AG09309 (cell line): ENCODE measurements at places on chromosomes 2 and 18.

GRCh38 chr2:71896385-71897136 lies 251.1 kb downstream of the CYP26B1 start:
- DNase-seq, result no peak

GRCh38 chr18:43961722-43962121 lies 684.4 kb upstream of the SYT4 start:
- DNase-seq, result no peak

DNA sequence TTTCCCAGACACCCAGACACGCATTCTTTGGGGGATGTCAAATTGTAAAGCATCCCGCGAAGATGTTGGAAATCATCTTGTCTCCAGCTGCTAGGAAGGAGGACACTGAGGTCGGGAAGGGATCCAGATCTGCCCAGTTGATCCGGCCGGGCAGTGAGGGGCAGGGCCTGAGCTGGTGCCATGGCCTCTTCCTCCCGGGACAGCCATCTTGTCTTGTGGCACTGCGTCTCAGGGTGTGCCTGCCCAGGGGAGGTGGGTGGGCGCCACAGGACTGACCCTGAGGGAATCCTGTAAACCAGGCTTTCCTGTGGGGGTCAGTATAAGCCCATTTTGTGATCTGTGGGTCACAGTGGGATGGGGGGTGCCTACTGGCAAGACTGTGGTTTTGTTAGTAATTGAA lies 10.1 kb downstream of the TRAF3IP1 start:
- DNase-seq, result no peak

DNA sequence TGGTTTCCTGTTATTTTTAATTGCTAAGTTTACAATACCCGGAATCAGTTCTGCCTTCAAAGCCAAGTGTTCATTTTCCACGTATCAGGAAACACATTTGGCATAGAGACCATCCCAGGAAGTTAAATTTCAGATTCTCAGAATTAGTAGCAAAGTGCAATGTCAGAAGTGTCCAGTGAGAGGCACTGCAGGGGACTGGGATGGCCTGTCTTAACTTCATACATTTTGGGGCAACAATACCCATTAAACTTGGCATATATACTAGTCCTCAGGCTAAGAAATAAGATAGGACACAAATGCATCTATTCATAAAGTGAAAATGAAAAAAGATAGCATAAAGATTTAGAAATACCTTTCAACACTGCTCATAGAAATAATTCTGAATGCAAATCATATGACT lies 1.5 kb upstream of the IL1RL2 start:
- DNase-seq, result no peak

DNA sequence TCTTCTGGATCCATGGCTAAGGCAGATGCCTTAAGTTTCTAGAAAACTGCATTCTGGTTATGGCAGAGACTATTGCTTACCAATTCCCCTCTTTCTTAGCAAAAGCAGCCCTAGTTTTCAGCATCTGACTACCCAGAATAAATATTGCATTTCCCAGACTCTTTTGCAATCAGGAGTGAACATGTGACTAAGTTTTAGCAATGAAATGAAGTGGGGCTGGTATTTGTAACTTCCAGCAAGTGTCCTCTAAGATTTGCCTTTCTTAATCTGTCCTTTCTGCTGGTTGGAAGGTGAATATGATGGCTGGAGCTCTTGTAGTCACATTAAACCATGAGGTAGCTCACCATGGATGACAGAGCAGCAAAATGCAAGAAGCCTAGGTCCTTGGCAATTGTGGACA lies 132.9 kb upstream of the PKDCC start:
- DNase-seq, result no peak

DNA sequence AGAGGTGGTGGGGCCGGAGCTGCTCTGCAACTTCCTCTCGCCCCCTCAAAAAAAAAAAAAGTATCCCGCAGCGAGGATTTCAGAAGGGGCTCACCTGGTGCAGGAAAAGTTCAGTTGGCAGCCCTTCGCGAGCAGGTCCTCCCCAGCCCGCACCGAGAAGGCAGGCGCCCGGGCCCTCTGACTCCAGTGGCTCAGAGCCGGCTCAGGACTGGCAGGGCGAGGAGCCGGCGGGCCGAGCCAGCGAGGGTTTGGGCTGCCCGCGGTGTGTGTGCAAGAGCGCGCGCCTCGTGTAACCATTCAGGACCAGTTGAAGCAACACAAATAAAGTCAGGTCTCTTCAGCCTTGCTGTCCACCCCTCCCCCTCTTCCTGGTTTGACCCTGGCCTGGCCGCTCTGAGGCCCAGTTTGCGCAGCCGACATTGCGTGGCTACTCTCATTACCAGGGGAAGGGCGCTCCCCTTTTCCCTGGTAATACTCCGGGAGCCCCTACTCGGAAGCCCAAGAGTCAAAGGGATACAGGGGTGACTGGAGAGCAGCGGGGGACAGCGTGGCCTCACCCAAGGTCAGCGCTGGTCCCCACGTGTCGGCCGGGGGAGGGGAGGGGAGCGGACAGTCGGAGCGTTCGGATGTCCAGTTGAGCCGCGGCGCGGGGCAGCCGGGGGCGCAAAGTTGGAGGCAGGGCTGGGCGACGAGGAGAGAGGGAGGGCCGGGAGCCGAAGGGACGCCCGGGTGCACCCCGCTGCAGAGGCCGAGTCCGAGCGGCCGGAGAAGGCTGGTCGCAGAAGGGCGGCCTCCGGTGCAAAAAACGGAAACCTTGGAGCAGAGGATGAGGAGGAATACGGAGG lies 12.3 kb downstream of the EN1 start:
- no peak for DNase-seq

DNA sequence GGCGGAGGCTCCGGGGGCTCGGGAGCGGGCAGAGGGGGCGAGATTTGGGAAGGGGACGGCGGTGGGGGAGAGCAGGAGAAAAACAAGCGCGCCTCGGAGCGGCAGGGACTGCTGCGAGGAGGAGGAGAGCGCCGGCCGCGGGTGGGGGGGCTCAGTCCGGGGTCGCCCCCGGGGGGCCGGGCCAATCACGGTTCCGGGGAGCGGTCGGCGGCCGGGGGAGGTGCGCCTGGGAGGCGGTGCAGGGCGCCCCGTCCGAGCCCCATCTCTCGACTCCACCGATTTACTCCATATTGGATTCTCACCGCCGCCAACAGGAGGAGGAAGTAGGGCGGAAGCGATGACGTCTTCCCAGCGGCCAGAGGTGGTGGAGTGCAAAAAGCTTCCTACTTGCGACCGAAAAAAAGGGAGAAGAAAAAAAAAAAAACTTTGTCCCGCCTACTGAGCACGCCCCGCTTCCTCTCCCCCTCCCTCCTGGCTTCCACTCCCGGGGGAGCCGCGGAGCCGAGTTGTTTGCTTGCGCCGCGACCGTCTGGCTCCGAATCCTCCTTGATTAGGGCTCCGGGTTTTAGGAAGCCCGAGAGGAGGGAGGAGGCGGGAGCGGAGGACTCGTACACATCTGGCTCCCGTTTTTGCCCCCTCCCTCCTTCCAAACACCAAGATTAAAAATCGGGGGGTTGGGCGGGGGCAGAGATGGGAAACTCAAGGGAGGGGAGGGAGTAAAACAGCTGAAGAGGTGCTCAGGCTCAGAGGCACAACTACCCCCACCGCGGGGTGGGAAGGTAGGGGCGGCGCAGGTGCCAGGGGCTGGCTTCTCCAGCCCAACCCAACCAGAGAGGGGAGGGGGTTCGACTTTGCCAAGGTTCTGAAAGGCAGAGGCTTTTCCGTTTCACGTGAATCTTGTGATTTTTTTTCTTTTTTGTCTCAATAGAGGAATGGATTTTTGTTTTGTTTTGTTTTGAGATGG lies at the start of gene SPRED2:
Gene SPRED2 (minus strand): TSS at position 373 of the 964 bp plus-strand sequence. CDS start 612 bp downstream, outside the sequence.
- peak; percentile 90 for DNase-seq

DNA sequence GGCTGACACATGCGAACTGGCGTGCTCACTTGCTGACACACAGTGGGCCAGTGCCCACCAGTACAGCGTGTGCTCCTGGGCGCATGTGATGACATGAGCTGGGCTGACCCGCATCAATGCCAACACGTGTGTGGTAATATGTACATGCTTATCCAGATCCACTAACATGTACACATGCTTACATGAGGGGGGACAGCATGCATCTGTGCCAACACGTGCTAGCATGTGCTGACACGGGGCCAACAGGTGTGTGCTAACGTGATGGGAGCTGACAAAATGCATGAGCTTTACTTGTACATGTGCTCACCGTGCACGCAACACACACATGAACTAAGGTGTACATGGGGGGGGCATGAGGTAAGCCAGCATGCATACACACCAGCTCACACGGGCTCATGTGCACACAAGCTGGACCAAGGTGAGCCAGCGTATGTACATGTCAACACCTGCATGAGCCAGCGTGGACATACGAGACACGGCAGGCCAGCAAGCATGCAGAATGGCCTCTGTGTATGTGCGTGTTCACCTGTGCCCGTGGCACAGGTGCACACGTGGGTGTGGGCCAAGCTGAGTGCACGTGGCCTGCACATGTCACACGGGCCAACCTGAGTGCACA lies 28.5 kb downstream of the GPC1 start:
- DNase-seq, result no peak
